Mesenteric fat pad (tissue), 1 donor: ENCODE measurements at places on chromosomes 6 and 20. TPM values are rescaled to one million over a fixed set of nuclear protein-coding genes. Genes with fewer than 3 reads are reported as not detected.

DNA sequence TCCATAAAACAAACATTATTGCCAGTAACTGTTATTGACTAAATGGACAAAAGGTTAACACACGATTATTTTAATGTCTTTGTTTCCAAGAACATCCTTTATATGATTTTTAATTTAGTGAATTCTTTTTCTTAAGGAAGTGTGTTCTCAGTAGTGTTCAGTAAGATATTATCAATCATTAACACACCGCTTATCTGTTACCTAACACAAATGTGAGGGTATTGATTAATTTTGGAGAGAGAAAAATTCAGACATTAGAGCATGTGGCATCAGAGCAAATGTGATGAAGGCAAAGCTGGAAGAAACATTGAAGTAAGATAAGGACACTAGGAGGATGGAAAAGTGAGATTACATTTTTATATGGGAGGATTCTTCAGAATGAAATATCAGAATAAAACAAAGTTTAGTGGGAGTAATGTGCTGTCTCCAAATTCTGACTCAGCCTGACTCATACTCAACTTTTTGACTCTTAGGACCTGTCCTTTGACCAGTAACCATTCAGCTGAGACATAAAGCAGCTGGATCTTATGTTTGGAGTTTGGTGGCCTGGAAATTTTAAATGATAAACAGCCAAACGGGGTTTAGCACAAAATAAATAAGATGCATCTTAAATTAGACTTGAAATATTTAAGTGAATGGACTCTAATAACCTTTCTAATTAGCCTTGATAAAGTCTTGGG, 348.6 kb downstream of the CD109 start:
- DNase-seq, result no peak

DNA sequence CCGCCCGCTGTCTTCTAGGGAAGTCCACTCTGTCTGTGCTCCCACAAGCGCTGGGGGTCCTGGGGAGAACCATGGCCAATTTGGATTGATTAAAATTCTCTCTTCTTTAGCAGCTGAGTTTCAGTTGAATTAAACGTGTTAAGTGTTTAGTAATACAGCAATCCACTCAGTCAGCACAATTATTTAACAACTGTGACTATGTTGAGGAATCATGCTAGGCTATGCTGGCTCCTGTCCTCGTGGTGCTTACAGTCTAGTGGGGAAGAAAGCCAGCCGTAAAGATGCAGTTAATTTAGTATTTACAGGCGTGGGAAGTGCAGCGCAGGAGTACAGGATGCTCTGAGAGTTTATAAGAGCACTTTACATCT, 88.9 kb upstream of the FOXP4 start:
- DNase-seq, result no peak

The ALDH8A1 gene
- total RNA-seq, result 1.1 TPM

DNA sequence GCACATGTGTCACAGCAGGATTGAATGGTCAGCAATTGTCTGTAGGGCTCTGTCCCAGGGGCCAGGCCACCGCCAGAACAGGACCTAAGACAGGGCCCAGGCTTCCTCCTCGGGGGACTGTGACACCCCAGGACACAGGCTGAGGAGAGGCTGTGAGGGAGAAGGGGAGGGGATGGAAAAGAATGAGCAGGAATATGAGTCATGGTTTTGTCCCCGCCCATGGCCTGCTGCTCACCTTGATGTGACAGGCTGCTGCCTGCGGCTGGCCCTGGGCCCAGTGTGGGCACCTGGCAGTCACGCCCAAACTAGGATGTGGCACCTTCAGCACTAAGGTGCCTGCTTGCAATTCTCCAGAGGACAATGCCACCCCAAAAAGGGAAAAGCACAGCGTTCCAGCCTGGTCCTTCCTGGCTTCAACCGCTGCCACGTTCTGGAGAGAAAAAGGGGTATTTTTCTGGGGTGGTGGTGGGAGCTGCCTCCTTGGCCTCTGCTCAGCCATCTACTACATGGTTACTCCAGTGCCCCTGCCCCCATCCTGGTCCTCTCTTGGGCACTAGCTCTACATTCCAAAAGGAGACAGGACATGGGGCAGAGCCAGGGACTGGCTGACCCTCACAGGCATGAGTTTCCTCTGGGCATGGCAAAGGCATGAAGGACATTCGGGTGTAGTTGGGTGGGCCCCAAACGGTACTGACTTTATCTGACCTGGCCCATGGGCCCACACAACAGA, 93.4 kb downstream of the SLC22A23 start:
- no peak for DNase-seq

GRCh38 chr6:113558966-113559365, 298.2 kb upstream of the MARCKS start:
- DNase-seq, result no peak

The DEFB132 gene
- 1.5 TPM for total RNA-seq

- no peak for DNase-seq
Observed at GRCh38 chr6:144749263-144749662, 464.1 kb downstream of the UTRN start.

DNA sequence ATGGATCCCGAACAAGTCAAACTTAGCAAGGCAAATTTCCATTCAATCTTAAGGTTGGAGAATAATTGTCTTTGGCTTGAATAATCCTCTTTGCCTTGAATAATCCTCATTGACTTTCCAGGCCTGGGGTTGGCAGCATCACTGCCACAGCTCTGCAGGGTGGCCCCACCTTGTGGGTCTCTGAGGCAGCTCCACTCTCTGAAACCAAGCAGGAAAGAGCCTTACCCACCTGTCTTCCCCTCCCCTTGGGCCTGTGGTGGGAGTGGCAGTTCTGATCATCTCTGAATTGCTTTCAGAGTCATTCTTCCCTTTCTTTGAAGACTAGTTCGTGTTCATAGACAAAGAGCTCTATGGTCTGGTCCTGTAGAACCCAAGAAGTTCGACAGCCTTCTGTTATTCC, 47.5 kb downstream of the KCNQ5 start:
- DNase-seq, result no peak

DNA sequence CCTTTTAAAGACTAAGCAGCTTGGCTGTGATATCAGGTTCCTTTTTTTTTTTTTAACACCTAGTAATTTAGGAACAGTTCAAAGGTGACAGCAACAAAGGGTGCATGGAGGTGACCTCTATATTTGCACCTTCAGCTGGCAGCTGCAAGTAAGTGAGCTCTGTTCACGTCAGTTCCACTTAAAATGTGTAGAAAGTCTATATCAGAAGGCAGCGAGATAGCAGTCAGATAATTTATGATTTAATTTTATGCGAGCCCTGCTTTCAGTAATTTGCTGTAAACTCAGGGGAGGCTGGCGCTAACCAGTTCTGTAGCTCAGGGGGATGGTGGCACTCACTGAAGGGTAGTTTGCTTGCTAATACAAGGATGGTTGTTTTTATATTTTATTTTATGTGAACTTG, 602.8 kb upstream of the MMS22L start:
- DNase-seq, result no peak

- no peak for DNase-seq
Observed at GRCh38 chr6:80343511-80343910, 237.0 kb downstream of the BCKDHB start.

DNA sequence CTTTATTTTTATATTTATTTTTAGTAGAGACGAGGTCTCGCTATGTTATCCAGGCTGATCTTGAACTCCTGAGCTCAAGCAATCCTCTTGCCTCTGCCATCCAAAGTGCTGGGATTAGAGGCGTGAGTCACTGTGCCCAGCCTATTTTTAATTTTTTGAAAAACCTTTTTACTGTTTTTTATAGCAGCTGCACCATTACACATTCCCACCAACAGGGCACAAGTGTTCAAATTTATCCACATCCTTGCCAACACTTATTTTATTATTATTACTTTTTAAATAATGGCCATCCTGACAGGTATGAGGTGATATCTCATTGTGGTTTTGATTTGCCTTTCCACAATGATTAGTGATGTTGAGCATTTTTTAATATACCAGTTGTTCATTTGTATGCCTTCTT, 42.5 kb downstream of the PACSIN1 start:
- no peak for DNase-seq

DNA sequence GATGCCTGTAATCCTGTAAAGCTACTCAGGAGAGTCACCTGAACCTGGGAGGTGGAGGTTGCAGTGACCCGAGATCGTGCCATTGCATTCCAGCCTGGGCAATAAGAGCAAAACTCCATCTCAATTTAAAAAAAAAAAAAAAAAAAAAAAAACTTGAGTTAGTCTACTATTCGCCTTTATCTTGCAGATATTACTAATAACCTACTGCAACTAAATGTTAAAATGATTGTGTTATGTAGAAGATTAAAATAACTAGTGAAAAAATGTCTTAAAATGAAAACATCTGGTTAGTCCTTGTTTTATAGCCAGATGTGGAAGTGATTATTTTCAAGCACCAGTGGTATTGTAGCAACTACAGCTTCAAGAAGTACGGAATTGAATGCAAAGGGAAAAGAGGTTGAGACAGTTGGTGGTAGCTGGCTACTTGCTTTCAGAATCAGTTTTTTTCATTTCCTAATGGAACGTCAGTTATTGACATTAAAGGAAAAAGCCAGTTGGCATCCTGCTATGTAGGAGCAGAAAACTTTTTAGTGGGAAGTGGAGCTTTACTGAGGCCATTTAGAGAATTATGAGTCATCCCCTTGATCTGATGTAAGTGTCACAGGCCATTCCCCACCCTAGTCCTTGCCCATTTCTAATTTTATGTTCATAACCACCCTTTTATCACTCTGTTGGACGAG, 43.8 kb upstream of the DYNLRB1 start:
- DNase-seq, result no peak

The MOG gene
- not detected for total RNA-seq

DNA sequence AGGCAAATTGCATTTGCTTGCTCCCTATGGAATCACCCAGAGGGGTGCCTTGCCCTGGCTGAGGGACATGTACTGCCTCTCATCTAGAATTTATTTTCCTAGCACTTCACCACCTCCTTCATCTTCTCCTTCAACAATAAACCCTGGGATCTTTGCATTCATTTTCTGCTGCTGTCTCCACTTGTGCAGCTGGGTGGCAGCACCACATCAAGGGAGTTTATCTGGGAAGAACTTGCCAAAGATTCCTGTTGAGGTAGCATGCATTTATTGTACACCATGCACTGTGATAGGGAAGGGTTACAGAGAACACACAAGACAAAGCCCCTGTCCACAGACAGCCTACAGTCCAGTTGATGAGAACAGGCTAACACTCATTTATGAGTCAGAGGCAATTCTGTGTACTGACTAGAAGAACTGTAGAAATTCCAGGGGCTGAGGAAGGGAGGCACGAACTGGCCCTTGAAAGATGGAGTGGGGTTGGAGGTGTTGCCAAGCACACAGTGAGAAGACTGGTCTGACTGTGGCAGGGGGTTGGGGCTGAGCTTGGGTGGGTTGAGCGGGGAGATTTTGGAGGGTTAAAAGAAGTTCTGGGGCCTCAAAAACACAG, 17.5 kb downstream of the C20orf173 start:
- DNase-seq, result no peak

The DSP gene
- 4.0 TPM for total RNA-seq

The SLC17A3 gene
- total RNA-seq, result not detected

The HAO1 gene
- total RNA-seq, result not detected

DNA sequence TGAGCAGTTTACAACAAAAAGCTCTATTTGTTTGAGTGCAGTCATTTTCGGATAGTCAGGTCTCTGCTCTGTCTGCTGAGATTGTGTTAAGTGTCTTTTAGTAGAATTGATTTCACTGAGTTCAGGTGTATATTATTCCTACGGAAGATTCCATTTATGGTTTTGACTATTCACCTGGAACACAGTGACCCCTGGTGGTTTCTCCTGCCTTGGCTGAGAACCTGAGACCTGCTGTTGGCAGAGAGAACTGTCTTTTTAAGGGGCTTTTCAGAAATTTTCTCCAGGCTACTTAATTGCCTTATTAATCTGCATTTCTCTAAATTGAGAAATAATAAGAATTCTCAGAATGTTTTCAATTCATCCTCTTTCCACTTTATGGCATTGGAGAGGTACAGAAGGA, 508.0 kb downstream of the TBC1D32 start:
- no peak for DNase-seq

The SCRT2 gene
- total RNA-seq, result not detected

DNA sequence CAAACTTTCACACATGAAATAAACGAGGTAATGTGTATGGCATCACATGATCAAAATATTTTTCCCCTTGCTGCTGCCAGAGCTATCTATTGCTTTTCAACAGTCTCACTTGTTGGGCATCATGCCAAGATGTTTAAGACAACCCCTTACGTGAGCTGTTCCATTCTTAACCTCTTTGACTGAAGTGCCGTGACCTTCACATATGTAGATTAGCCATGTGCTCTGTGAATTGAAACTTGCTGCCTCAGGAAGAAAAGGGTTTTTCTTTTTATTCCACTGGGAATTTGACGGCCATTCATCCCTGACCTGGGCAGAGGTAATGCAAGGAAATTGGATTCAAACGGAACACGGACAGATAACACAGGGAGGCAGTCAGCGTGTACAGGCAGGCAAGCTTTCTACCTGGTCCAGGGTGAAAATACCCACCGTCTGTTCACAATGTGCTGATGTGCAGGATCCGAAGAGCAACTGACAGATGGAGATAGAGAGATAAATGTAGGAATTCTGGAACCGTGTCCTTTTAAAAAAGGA, 14.2 kb downstream of the ARID1B start:
- DNase-seq, result no peak

DNA sequence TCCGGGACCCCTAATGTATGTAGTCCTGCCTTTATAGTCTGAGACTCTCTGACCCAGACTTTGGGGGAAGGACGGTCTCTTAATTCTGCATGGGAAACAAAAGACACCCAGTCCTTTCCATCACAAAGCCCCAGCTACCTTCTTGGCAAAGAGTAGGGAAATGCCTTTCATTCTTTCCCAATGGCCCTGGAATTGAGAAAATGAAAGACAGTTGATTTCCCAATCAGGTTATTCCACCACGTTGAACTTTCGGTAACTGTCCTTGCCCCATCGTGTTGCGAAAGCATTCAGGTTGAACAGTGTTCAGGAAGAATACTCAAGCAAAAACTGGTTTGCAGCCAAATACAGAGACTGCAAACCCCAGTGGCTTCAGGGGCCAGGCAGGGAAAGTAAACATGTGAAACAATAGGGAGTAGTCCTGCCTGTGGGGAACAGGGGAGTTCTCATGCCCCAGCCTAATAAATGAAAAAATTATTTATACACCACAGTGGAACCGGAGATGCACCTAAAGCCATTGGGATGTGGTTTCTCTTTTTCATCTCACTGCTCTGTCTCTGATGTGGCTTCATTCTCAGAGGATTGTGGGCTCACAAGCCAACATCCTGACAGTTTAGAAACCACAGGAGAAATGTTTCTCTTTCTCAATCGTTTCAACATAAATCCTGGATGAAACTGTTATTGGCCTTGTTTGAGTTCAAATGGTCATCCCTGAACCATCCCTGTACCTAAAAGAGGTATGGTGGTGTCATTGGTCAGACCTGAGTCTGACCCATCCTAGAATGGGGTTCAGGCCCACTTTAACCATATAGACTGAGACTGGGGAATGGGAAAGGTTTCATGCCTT, 44.2 kb upstream of the SLC9A8 start:
- DNase-seq, result no peak

GRCh38 chr6:34951731-34952130, 62.7 kb downstream of the ANKS1A start:
- DNase-seq, result no peak

DNA sequence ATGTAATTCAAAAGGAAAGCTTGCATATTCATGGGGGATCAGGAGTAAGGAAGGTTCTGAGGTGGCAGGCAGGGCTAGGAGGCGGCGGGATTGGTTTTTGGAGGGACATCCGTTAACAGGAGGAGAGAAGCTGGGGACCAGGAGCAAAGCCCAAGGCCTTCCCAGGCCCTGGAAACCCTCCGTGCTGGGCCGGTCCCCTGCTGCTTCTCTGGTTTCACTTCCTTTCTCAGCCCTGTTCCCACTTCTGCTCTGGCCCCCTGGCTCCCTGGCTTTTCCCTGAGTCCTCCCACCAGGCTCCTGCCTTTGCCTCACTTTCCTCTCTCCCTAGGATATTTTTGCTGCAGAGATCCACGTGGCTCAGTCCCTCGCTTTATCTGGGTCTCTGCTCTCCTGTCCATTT, 26.4 kb upstream of the SALL4 start:
- DNase-seq, result no peak
